ENCODE measurements at places on chromosomes 6 and 20.

- no peak for DNase-seq
These were observed 19.4 kb downstream of the TINAG start for GRCh38 chr6:54327631-54328030.

GRCh38 chr6:45951321-45952167 lies 64.1 kb downstream of the CLIC5 start:
- DNase-seq = no peak

DNA sequence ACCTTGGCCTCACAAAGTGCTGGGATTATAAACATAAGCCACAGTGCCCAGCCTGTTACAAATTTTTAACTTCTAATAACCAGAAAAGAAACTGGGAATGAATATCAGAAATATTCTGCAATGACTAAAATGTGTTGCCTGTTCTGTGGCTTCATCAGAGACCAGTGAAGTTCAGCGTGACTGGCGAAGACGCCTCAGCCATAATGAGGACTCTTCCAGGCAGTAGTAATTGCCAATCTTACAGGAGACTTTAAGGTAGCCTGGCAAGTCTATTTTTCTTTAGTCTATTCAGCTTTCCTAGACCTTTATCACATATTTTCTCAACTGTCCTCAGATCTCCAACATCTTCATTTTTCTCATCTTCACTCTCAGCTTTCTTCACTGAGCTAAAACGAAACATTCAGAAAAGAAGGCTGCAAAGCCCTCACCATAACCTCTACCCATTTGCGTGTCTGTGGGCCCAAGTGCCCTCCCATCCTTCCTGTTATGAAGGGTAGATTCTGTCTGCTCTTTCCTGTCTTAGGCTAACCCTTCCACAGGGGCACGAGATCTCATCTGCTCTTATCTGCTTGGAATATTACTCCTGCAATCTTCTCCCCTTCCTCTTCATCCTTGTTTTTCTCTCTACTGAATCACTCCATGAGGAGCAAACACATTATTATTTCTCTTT lies 42.0 kb upstream of the OLIG3 start:
- no peak for DNase-seq

DNA sequence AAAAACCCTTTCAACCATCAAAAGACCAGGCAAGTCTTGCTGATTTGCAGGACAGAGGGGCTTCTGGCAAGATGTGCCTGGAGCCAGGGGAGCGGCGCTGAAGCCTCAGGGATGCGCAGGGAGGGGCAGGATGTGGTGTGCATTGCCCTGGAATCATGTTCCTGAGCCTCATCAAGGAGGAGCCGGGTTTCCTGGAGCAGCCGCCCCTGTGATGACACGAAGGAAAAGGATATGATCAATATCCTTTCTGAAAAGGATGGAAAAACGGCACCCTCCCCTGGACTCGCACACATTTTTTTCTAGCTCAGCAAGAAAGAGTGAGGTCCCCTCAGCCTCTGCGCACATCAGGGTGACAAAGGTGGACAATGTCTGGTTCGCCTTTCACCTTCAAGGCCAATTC lies 173.1 kb upstream of the SSTR4 start:
- no peak for DNase-seq

- DNase-seq = peak; percentile 49
These were observed 145.4 kb downstream of the TTLL2 start for GRCh38 chr6:167470101-167470835.

- DNase-seq = no peak
These were observed 248.8 kb downstream of the DLL1 start for GRCh38 chr6:170042123-170042522.

GRCh38 chr20:60055740-60056139 lies 97.5 kb downstream of the CDH26 start:
- DNase-seq = no peak

DNA sequence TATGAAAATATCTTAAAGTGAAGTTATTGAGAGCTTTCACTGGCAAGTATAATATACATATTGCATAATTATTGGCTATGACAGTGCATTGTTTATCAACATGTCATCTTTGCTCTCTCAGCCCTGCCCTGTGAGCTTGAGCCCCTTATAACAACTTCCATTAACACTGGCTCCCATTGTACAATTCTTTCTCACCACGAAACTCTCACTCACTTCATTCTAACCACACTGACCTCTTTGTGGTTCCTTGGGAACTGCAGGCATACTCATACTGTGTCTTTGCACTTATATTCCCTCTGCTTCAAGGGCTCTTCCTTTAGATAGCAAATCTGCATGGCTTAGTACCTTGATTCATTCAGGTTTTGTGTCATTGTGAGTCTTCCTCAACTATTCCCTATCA lies 411.8 kb downstream of the CDKAL1 start:
- DNase-seq = no peak

- DNase-seq = no peak
These were observed 1375.6 kb downstream of the EPHA7 start for GRCh38 chr6:92043777-92044176.

GRCh38 chr20:3407771-3408637 lies 535 bp upstream of the DNAAF9 start:
- DNase-seq = peak; percentile 90

DNA sequence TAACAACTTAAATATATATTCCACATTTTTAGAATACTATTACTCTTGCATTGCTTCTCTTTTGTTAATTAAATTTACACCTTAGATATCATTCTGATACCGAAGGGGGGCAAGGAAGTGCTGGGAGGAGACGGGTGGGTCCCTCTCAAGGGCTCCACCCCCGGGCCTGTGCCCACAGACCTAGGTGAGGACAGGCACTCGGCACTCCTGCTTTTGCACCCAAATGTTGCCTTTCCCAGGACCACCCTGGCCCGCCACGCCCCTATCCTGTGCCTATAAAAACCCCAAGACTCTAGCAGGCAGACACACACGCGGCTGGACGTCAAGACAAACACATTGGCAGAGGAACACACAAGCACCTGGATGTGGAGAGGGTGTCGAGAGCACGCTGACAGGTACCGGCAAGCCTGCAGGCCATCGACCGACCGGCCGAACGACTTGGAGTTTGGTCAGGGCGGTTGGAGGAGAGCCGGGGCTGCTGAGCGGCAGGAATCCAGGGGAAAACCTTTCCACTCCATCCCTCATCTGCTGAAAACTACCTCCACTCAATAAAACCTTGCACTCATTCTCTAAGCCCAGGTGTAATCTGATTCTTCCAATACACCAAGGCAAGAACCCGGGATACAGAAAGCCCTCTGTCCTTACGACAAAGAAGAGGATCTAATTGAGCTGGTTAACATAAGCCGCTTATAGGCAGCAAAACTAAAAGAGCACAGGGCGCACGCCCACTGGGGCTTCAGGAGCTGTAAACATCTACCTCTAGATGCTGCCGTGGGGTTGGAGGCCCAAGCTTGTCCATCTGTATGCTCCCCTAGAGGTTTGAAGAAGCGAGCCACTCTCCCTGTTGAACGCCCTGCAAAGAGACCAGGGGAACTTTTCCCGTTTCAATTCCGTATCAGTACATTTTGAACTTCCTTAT lies 197.4 kb upstream of the PRSS16 start:
- DNase-seq = peak; percentile 13

GRCh38 chr6:134288538-134289203 lies 29.2 kb downstream of the SGK1 start:
- DNase-seq = no peak

- no peak for DNase-seq
These were observed 137.1 kb downstream of the SMOC2 start for GRCh38 chr6:168578036-168578435.

GRCh38 chr6:164856138-164856537 lies 453.3 kb downstream of the C6orf118 start:
- DNase-seq = no peak

- no peak for DNase-seq
These were observed 10.9 kb downstream of the GOPC start for GRCh38 chr6:117591405-117591804.

GRCh38 chr20:50799890-50800550 lies 5.2 kb downstream of the BCAS4 start:
- DNase-seq = no peak

GRCh38 chr6:67640484-67640883 lies 994.6 kb upstream of the ADGRB3 start:
- no peak for DNase-seq

GRCh38 chr6:128251445-128252340 lies 268.7 kb downstream of the PTPRK start:
- no peak for DNase-seq

DNA sequence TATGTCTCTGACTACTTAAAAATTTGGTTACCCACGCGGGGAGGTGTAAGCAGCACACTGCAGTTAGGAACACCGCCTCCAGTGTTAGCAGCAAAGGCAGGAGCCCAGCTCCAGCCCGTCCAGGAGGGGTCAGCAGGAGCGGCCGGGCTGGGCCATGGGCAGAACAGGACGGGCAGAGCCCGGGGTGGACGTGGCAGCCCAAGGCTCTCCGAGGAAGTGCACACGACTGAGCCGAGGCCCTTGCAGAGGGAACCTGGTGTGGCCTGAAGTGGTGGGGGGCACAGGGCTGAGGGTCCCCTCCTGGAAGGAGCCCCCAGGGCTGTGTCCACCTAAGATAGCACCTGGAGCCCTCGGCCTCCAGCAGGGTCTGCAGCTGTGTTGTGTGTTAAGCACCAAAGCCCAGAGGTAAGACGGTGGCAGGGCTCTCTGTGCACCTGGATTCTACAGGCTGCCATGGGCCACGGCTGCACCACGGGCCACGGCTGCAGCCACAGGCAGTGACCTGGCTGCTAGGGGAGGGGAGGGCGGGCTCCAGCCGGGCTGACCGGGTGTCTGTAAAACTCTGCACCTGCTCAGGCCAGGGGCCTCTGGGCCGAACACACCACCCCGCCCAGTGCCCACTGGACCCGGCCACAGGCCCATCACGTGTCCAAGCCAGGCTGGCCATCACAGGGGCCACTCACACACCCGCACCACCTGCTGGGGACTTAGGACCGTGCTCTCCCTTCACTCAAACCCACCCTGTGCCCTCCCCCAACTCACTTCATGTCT lies 6.6 kb downstream of the SLC2A4RG start:
- no peak for DNase-seq

DNA sequence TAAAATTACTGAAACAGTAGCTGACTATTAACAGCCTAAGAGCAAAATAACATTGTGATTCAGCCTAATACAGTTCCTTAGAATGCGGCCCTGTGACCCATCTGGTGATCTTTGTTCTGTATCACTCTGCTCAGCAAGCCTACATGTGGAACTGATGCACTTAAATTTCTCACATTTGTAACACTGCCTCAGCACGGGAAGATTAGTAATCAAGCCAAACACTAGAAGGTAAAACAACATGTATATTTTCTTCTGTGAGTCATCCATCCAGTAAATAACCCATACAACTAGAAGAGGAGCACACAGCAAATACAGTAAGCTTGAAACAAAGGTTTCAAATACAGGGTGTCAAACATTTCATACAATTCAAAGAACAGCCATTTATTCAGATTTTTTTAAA lies 189.7 kb upstream of the NOX3 start:
- no peak for DNase-seq

GRCh38 chr6:63663147-63663955 lies 27.7 kb downstream of the PHF3 start:
- DNase-seq = no peak

GRCh38 chr6:116406678-116407345 lies 36.1 kb downstream of the DSE start:
- DNase-seq = no peak

DNA sequence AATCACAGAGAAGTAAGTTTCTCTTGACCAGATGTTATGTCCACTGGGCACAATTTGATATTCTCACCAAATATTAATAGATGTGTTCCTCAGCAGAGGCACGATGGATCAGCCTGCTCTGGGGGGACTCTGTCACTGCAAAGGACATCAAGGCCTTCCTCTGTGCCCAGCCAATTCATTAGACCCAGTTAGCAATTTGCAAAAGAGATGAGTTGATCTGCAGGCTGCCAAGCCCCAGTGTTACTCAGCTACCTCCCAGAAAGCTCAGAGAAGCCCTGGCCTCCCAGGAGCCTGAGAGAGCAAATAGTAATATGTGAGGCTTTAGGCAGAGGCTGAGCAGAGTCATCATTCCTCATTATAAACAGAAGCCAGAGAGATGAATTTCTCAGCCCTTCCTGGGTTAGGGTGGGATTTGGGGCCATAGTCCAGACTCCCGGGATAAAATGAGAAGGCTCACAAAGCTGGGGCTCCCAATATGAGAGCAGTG lies 54.2 kb downstream of the ZNF831 start:
- peak; percentile 17 for DNase-seq

GRCh38 chr6:106547601-106548453 lies 81.5 kb downstream of the RTN4IP1 start:
- no peak for DNase-seq

DNA sequence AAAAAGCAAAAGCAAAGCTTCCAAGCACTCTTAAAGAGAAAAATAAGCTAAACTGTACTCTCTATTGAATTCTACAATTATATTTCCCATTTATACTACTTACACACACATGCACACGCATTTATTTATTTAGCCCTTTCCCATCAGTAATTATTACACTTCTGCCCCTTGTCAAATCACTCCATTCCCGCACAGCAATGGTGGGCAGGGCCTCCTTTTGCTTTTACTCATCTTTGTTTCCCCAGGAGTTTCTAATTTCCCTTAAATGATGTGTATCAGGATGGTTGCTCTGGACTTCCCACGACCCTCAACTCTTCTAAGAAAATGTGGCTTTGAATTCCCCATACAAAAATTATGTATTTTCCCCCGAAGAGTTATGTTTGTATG lies 19.9 kb downstream of the PXT1 start:
- no peak for DNase-seq
